ENCODE measurements at places on chromosomes 4 and X.

DNA sequence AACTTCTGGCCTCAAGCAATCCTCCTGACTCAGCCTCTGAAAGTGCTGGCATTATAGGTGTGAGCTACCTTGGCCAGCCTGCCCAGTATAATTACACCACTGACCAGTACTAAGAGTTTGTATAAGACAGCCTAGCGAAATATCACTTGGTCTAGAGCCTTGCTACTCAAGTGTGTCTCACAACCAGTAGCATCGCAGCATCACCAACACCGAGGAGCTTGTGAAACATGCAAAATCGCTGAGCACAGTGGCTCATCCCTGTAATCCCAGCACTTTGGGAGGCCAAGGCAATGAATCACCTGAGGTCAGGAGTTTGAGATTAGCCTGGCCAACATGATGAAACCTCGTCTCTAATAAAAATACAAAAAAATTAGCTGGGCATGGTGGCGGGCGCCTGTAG, 102.0 kb upstream of the GATB start:
- peaks cover 15% of the 10 kb centered on the region for H3K4me1 ChIP-seq
- no peak overlapping the region for H3K4me3 ChIP-seq
- H3K36me3 ChIP-seq = no peaks in the 10 kb centered on the region
- H3K27me3 ChIP-seq = peaks cover 2% of the 10 kb centered on the region
- H3K27ac ChIP-seq = no peak overlapping the region

- H3K36me3 ChIP-seq = no peaks in the 10 kb centered on the region
- no peak overlapping the region for H3K27ac ChIP-seq
- DNase-seq = no peak
- H3K4me3 ChIP-seq = no peak overlapping the region
These were observed 60.1 kb downstream of the CCSER1 start for GRCh38 chr4:90187148-90187884.

DNA sequence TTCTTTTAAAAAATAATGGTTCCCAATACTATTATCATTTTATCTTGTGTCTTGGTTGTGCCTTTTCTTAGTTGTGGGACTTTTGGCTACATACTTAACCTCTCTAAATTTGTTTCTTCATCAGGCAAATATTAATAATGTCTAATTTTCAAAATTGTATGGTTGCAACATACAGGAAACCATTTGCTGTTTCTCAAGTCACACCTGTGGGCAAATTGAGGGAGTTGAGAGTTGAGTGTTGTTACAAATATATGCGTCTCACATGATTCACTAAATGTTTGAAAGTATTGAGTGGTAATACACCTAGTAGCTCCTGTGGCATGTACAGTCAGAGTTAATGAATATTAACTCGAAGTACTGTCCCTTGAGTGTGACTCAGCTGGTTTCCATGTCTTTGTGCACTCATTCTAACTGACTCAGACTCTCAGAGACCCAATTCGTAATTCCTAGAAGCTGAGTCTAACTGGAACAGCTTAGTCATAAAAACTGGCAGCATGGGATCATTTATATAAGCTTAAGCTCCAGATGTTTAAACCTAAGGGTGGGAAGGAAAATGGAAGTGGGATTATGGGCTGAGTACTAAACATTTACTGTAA, 802.4 kb downstream of the TRIML1 start:
- H3K4me1 ChIP-seq = no peaks in the 10 kb centered on the region
- no peaks in the 10 kb centered on the region for H3K27me3 ChIP-seq
- no peaks in the 10 kb centered on the region for H3K36me3 ChIP-seq
- no peak overlapping the region for H3K27ac ChIP-seq

GRCh38 chrX:3165808-3166207, 124.5 kb downstream of the ARSF start:
- no peaks in the 10 kb centered on the region for H3K4me1 ChIP-seq
- H3K27me3 ChIP-seq = no peaks in the 10 kb centered on the region
- H3K27ac ChIP-seq = no peak overlapping the region

DNA sequence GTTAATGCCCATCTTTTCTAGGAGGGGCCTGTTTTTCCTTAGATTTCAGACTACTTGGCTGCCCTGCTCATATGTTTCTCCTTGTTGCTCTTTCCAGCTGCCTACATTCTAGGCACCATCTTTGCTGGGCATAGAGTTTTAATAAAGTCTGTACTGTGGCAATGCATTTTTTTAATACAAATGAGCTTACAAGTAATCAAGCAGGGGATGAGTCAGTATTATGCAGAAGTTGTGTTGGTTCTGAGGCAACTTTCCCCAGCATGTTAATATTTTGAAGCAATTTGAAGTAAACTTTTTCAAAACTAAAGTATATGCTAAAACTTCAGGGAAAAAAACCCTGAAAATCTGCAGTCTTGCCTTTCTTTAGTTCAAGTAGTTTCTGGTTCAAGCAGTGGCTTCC, 372.0 kb upstream of the GATB start:
- peaks cover 8% of the 10 kb centered on the region for H3K4me1 ChIP-seq
- H3K27me3 ChIP-seq = peaks cover 1% of the 10 kb centered on the region
- H3K27ac ChIP-seq = no peak overlapping the region
